Substantia nigra (tissue), 51 donors: ENCODE measurements at places on chromosomes 4 and X.
A peak's percentile ranks its signal among the peaks of the same experiment; 100 is the strongest.

GRCh38 chr4:123450393-123450792, 53.8 kb downstream of the SPRY1 start:
- no peak for DNase-seq

GRCh38 chrX:154019633-154020528, at the start of gene IRAK1:
IRAK1 (minus strand) TSS chrX:154019902; CDS start chrX:154019812, 90 bp downstream.
- DNase-seq, result peak; percentile 34

GRCh38 chr4:105102016-105102415, 44.7 kb upstream of the TET2 start:
- no peak for DNase-seq

DNA sequence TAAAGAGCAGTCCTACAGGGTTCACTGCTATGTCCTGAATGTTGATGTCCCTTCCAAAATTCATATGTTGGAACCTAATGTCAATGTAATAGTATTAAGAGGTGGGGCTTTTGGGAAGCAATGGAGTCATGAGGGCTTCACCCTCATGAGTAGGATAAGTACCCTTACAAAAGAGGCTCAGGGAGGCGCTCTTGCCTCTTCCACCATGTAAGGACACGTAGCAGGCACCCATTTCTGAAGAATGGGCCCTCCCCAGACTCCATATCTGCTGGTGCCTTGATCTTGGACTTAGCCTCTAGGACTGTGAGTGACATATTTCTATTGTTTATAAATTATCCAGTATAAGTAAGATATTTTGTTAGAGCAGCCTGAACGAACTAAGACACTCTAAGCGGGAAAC, 15.8 kb downstream of the MED28 start:
- no peak for DNase-seq

DNA sequence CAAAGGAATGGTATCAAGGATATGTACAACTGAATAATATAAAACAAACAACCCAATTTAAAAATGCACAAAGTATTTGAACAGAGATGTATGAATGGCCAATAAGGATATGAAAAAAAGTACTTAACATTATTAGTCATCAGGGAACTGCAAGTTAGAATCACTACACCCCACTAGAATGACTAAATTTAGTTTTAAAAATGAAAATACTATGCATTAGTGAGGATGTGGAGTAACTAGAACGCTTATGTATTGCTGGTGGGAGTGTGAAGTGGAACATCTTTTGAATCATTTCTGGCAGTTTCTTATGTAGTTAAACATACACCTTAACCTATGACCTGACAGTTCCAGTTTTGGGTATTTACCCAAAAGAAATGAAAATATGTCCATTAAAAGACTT, 13.0 kb upstream of the SLC16A2 start:
- no peak for DNase-seq

DNA sequence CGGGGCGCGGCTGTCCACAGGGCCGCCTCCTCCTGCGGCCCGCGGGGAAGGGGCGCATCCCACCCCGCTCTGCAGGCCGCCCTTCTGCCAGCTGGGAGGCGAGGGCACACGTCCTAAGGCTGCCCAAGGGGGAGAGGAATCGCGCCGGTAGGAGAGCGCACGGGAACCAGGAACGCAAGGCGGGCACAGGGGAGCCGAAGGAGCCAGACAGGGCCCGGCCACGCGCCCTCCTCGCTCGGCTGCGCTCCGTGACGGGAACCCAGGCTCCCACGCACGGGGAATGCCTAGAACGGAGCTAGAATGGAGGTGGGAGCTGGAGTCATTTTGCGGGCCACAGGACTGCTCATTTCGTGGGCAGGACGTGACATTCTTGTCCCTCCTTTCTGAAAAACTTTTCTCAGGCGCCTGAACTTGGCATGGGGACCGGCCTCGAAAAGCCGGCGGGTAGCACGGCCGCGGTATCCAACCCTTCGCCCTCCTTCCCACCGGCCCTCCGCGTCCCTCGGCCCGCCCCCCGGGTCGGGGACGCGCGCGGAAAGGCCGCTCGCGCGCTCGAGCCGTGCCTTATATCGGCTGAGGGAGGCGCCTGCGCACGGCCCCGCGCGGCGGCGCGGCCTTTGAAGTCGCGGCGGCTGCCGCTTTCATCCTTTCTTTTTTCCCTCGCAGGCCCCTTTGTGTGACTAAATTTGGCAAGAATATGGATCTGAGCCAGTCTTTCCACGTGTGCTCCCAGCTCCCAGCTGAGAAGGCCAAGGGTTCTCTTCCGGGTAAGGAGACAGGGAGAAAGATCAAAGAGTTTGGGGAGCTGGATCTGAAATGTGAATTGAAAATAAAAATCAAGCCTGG, 4.2 kb upstream of the LEF1 start:
- DNase-seq, result no peak

GRCh38 chr4:109043286-109043685, 259.2 kb downstream of the COL25A1 start:
- no peak for DNase-seq

DNA sequence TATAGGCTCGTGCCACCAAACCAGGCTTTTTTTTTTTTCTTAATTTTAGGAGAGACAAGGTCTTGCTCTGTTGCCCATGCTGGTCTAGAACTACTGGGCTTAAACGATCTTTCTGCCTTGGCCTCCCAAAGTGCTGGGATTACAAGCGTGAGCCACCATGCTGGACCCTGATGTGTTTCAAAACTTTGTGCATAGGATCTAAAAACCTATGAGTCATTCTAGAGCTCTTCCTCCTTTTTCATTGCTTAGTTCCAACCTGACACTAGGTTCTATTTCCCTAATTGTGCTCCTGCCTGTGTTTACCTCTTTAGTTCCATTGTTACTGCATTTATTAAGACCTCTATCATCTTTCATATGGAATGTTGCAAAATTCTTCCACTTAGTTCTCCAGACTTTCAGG, 57.3 kb downstream of the HPGD start:
- no peak for DNase-seq

- DNase-seq, result no peak
Observed at GRCh38 chr4:122959981-122960610, 37.7 kb upstream of the NUDT6 start.

DNA sequence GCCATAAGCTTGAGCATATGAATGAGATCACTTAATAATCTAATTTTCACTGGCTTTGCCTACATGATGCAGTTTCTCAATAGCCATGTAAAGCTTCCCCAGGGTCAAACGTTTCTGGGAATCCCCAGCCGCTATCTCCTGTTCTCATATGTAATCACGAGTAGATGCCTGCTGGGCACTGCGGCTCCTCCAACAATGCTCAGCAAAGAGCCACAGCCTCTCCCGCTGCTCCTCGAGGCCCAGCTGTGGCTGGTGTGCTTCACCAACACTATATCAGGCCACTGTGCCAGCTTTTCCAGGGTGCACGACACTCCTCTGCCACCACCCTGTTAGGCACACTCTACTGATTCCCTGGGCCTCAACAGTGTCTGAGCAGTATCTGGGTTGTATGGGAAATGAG, 78.3 kb upstream of the RASGEF1B start:
- DNase-seq, result no peak

- no peak for DNase-seq
Observed at GRCh38 chr4:174930895-174931294, 12.7 kb downstream of the ADAM29 start.

DNA sequence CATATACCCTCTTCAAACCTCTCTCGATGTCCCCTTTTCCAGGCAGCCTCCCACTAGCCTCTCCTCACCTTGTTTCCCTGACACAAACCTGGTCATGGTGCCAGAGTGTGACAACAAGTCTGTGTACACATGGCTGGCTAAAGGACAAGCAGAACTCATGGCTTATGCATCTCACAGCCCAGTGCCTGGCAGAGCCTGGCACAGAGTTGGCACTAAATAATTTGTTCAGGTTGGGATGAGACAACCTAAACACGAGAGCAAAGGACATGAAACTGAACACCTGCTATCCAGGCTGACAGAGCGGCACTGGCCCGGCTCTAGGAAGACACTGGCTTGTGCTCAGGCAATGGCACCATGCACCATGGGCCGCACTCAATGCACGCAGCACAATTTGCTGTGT, 48.2 kb upstream of the FGFBP2 start:
- DNase-seq, result no peak

- DNase-seq, result no peak
Observed at GRCh38 chrX:113580486-113580885, 739.9 kb upstream of the AMOT start.

DNA sequence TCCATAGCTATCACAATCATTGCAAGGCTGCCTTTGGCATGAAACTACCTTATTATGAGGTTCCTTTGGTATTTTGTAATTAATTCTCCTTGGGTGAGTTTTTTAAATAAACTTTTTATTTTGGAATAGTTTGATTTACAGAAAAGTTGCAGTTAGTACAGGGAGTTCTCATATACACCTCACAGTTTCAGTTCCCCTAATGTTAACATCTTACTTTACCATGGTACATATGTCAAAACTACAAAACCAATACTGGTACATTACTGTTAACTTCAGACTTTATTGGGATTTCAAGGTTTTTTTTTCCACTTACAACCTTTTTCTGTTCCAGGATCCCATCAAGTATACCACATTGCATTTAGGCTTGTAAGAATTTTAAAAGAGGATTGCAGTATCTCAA, 52.0 kb upstream of the RGN start:
- no peak for DNase-seq

DNA sequence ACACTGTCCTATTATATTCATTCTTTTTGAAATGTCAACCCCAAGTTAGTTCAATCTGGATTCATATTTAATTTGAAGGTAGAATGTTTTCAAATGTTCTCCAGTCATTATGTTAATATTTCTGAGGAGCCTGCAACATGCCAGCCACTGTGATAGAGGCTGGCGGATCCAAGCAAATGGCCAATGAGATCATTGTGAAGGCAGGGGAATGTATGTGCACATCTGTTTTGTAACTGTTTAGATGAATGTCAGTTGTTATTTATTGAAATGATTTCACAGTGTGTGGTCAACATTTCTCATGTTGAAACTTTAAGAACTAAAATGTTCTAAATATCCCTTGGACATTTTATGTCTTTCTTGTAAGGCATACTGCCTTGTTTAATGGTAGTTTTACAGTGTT, 1.6 kb downstream of the CXCL1 start:
- no peak for DNase-seq

DNA sequence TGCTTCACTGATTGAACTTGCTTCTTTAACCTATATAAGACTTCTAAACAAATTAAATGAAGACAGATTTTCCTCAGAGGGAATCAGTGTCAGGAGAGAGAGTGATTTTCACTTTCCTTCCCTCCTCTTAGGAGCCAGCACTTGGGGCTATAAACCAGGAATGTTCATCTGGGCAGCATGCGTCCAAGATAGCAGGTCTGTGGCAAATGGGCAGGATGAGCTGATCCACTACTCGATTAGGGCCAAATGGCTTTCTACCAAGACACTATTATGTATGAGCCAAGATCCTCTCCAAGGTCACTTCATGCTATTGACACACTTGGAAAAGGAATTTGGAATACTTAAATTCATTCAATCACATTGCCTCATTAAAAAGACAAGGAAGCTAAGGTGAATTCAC, 203.9 kb upstream of the GRID2 start:
- no peak for DNase-seq

DNA sequence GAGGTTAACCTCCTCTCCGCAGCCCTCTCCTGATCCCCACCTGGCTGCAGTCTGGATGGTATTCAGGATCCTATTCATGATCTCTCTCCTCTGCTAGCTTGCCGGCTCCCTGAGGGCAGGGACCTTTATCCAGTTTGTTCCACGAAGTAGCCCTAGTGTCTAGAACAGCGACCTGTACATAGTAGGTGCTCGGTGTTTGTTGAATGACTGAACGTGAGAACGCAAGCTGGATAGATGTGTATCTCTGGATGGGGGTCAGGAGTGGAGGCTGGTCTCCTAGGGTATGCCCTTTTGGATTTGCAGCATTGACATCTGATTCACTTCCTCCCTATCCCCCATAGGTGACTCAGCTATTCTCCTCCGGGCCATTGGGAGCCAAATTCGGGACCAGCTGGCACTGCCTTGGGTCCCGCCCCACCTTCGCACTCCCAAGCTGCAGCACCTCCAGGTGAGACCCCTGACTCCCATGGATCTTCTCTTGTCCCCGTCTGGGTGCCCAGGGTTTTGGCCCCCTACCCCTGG, 7.3 kb downstream of the CCDC22 start:
- DNase-seq, result no peak

- no peak for DNase-seq
Observed at GRCh38 chr4:145842224-145842887, 96.3 kb downstream of the ZNF827 start.

DNA sequence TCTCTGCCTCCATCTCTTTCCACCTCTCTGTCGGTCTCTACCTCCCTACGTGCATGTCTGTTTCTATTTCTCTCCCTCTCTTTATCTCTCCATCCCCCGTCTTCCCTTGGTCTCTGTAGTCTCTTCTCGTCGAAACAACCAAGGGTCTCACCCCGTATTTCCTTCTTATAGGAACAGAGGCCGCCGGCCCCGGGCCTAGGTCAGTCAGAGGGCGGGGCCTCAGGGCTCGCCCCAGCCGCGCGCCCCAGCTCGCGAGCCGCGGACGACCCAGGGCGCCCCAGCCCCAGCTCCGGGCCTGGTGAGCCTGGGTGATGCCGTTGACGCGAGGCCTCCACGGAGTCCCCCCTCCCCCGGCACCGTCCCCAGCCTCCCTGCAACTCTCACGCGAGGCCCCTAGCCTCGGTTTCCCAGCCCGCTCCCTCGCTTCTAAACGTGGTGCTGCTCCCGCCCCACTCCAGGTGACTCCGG, 6.6 kb downstream of the TIMM17B start:
- DNase-seq, result no peak

GRCh38 chrX:110327336-110327735, 9.5 kb upstream of the AMMECR1 start:
- no peak for DNase-seq

DNA sequence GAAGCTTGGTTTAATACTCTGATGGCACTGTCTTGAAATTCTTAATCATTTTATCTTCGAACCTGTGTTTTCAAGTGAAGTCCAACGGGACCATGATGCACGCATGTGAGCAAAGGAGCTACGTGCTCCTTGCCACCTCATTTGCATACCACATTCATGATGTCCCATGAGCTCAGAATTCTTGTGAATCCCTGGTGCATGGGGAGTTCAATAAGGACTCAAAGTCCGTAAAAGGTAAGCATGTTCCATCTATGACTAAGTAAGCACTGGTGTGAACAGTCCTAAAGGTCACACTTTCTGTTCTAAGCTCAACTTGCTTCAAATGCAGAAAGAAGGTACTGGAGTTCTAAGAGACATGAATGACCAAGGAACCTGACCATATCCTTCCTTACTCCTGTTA, 13.1 kb upstream of the GPM6B start:
- DNase-seq, result no peak

- DNase-seq, result no peak
Observed at GRCh38 chr4:11138964-11139363, 289.7 kb downstream of the HS3ST1 start.

GRCh38 chr4:61992351-61992750, 792.2 kb downstream of the ADGRL3 start:
- DNase-seq, result no peak

GRCh38 chrX:144379156-144379555, 495.3 kb downstream of the UBE2NL start:
- no peak for DNase-seq

GRCh38 chrX:133854290-133854689, 131.1 kb downstream of the GPC3 start:
- no peak for DNase-seq

DNA sequence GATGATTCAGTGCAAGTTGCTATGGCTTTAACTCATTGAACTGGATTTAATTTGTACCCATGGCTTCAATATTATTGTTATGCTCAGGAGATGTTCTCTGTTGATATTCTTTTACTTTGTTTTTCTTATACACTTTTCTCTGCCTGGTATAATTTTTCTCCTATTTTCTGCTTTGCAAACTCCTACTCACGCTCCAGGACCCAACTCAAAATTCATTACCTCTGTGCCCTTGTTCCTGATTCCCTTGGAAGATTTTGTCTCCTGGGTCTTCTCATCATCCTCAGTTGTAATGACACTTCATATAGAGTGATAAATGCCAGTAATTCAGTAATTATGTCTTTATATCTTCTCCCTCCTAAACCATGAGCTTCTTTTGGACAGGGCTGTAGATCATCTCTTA, 259.9 kb upstream of the JADE1 start:
- no peak for DNase-seq
